Activated naive CD4-positive, alpha-beta T cell treated with anti-CD3 and anti-CD28 coated beads for 36 hours (primary cell): ENCODE measurements at places on chromosomes 4 and X. TPM values are rescaled to one million over a fixed set of nuclear protein-coding genes. Genes with fewer than 3 reads are reported as not detected.

The SPIN4 gene
- total RNA-seq, result 3.1 TPM

The MAGED4B gene
- total RNA-seq, result 0.44 TPM

The MAGEA11 gene
- total RNA-seq, result not detected

The FAM9A gene
- not detected for total RNA-seq

The RS1 gene
- total RNA-seq, result not detected

The SEPTIN11 gene
- 24.0 TPM for total RNA-seq

The BMPR1B gene
- 0.10 TPM for total RNA-seq

The MAMLD1 gene
- 1.7 TPM for total RNA-seq

DNA sequence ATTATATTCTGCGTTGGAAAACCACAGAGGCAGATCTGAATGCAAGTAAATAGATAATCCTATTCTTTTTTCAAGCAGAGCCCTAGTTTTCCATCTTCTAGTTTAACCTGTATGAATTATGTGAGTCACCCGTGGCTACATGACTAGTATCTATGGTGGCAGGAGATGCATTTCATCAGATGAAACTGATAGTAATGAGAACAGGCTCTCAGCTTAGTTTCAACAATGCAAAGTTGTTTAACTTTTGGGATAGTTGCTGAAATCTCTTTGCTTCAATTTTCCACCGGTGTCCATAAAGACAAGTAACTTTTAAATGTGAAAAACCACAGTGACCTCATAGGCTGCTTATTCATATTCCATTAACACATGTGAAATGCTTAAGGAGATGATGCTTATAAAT is 1317.4 kb upstream of the TENM3 start:
- no peak for DNase-seq

- no peak for DNase-seq
Observed at GRCh38 chr4:175807547-175807946, 4.5 kb downstream of the GPM6A start.

DNA sequence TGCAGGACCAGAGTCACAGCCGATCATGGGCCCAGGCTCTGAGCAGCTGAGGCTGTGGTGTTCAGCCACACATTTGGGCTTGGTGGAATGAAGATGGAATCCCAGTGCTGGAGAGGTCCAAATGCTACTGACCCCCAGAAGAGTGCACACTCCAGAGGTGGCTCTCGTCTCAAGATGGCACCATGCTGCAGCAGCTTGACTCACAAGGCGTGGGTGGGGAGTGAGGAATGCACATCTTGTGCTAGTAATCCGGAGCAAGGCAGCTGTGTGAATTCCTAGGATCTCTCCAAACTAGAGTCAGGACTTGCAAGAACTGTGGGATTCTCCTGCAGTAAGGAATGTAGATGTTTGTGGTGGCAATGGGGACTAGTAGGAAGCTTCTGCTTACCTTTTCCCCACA is 28.7 kb downstream of the RAB28 start:
- DNase-seq, result no peak

DNA sequence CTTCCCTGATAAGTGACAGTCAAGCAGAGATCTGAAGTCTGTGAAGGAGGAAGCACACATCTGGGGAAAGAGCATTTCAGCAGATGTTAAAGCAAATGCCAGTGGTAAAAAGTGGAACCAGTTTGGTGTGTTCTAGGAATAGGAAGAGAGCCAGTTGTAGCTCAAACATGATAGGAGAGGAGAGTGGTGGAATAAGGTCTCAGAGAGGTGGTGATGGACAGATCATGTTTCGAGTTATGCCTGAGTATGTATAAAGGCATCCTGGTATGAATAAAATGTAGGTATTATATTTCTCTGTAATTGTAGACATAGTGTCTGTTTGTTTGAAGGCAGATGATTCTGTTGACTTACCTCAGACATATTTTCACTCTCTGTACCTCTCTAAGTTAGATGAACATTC is 89.1 kb downstream of the LARP7 start:
- DNase-seq, result no peak

DNA sequence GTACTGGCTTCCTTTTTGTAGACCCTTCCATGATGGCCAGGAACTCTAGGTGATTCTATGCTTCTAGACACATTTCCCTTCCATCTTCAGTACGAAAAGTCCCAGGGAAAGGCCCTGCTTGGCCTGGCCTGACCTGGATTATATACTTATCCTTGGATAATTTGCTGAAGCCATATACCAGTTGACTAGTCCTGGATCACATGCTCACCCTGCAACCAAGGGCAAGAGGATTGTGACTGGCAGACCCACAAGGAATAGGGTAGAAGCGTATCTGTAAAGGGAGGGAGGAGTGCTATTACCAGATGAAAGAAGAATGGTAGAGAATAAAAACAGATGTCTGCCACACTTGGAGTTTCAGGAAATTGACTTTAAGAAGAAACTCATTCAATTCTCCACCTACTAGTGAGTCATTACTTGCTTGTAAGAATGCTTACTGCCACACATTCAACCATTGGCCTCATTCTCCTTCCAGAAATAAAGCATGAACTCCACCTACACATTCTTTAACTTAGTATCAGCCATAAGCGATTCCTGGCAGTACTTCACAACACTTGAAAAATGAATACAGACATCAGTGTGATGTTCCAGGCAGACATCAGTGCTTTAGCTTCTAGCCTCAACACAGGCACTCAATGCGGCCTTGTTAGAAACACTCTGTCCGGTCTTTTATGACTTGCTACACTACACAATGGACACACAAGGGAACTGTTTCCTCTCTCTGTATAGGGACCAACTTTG is 141.8 kb downstream of the CBR4 start:
- no peak for DNase-seq

DNA sequence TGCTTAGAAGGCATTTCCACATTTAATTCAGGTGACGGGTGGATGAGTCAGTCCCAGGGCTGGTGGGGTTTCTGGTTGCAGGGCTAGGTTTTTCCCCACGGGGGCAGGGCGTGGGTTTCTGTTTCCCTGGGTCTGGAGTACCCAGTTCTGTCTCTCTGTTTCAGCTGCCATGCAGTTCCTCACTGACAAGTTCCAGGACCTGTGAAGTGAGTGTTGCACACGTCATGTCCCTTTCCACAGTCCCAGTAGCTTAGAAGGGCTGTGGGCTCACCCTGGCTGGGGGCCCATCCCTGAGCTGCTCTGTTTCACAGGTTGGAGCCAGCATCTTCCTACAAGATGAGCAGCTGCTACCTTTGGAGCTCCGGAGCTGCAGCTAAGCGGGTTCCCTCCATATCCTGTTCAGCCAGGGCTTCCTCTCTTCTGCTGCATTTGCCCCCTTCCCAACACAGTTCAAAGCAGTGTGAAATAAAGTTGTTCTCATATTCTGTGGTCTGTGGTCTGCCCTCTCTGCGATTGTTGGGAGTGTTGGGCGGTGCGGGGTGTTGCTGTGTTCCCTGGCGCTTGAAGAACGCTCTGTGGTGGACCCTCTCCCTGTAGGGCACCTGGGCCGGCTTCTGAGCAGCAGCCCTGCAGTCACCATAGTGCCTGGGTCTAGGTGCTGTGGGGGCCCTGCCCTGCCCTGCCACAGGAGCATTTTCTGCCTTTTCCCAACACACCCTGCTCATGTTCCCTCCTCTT is 3.9 kb downstream of the LOC101059915 start:
- peak; percentile 80 for DNase-seq

DNA sequence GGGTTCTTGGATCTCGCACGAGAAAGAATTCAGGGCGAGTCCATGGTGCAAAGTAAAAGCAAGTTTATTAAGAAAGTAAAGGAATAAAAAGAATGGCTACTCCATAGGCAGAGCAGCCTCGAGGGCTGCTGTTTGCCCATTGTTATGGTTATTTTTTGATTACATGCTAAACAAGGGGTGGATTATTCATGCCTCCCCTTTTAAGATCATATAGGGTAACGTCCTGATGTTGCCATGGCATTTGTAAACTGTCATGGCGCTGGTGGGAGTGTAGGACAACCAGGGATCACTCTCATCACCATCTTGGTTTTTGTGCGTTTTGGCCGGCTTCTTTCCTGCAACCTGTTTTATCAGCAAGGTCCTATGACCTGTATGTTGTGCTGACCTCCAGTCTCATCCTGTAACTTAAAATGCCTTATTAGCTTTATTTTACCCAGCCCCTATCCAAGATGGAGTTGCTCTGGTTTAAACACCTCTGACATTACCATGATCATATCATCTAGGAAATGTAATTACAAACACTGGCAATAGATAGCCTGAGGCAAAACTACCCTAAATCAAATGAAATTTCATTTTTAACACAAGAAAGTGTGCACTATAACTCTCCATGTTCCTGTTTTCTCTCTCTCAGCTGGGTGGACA is 94.3 kb upstream of the ATXN3L start:
- no peak for DNase-seq

DNA sequence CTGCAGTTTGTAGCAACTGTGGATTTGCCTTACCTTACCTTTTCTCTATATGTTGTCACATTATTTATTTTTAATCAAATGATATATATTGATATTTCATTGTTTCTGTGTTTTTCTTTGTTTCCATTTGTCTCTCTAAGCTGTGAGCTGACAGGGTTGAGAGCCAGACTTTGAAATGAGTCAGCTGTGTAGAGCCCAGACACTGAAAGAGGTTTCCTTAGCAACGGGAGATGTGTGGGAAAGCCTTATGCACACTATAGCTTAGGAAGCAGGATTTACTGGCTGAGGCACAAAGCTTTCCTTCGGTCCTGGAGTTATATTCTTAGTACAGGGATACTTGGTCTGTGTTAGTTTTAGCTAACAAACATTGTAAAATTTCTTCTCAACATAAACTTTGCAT is 192.2 kb downstream of the FGF13 start:
- no peak for DNase-seq

DNA sequence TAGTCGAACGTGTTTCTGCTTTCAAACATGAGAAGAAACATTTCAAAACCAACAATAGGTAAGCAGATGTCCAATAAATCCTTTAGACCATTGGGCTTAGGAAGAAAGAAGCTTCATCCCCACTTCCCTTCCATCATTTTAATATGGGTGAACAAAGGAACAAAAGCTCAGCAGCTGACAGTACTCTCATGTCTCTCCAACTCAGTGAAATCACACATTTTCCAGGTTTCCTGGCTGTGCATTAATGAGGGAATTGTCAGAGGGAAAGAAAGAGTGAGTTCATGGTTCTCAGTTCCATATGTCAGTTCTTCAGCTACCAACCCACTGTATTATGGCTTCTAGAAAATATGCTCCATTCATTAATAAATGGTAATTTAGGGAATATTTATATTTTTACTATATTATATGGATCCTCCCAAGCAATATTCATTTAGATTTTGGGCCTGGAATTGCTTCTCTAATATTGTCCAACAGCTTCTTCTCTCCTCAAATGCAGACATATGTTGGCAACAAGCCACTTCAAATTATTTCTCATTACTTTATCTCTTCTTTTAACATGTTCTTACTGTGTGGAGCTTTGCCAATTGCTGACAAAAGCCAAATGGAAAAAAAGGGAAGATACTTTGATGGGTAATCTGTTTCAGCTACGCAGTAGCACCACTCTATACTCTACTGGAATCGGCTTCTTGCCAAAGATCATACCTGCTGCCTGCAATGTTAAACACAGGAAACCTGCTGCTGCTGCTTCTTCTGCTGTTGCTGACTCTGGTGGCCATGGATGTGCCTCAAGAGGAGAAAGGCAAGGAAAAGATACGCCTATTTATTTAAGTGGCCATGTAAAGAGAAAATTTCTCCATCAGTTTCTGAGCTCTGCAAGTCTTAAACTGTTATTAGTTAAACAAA is 1757.6 kb downstream of the ARAP2 start:
- no peak for DNase-seq

- peak; percentile 39 for DNase-seq
Observed at GRCh38 chr4:140049849-140050637, 103.9 kb downstream of the MAML3 start.
